A673 (cell line): ENCODE measurements at places on chromosomes 2 and 18. TPM values are rescaled to one million over a fixed set of nuclear protein-coding genes. Genes with fewer than 3 reads are reported as not detected.

Gene PCARE
- not detected in 2 replicates for total RNA-seq

Gene MTIF2
- 45.0 and 52.3 TPM in 2 replicates for total RNA-seq

Gene SKA1
- 37.3 and 41.8 TPM in 2 replicates for total RNA-seq

Gene FOXI3
- total RNA-seq, result 0.11 TPM in 2 replicates

Gene GRB14
- total RNA-seq, result 0.55 and 0.73 TPM in 2 replicates

Gene POTEJ
- not detected in 2 replicates for total RNA-seq

DNA sequence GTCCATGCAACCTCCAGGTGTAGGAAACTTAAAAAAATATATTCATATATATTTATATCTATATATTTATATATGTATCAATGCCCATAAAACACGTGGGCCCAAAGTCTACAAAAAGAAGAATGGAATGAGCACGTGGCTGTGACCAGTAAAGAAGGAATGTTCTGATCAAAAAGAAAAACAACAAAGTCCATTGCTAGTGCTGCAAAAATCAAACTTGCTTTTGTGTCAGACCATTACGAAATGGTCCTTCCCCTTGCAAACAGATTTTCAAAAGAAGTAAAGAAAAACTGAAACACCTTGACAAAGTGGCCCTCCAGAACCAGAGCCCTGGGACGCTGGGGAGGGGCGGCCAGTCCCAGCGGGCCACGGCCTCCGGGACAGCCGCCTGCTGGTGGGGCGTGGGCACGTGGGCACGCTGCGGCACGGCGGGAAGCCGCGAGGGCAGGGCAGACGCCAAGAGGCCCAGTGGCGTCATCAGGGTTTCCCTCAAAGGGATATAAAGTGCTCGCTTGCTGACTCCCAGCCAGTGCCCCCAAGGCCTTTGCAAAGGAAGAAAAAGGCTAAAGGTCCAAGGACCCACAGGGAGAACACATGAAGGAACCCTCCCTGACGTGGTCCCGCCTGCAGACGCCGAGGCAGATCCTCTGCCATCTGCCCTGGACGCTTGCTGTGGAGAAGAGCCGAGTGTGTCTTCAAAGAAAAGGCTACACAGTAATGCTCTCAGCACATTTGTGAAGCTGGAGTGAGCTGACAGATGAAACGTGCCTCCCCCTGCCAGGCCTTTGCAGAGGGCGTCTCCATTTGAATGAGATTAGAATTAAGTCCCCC, 201.8 kb downstream of the TWIST2 start:
- no peaks in the 10 kb centered on the region for H3K27me3 ChIP-seq
- H3K36me3 ChIP-seq, result no peaks in the 10 kb centered on the region
- no peak overlapping the region for H3K27ac ChIP-seq
- H3K4me3 ChIP-seq, result no peak overlapping the region
- DNase-seq, result no peak

DNA sequence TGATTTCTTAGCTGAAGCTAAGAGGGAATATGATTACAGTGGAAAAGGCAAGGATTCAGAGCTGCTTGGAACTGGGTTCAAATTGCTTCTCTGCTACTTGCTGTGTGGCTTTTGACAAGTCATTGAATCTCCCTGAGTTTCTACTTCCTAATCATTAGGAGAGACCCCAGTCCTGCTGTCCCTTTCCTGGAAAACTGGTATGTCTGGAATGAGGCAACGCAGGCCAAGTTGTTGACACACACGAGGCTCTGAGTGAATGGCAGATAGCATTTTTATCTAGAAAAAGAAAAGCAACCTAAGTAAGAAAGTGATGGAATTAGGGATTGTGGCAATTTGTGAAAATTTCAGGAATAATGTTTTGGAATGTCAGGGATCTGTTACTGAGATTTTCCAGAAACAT, 123.6 kb downstream of the LPIN1 start:
- peaks cover 20% of the 10 kb centered on the region for H3K4me1 ChIP-seq
- no peak overlapping the region for H3K4me3 ChIP-seq
- no peaks in the 10 kb centered on the region for H3K27me3 ChIP-seq
- H3K27ac ChIP-seq, result no peak overlapping the region
- DNase-seq, result no peak

DNA sequence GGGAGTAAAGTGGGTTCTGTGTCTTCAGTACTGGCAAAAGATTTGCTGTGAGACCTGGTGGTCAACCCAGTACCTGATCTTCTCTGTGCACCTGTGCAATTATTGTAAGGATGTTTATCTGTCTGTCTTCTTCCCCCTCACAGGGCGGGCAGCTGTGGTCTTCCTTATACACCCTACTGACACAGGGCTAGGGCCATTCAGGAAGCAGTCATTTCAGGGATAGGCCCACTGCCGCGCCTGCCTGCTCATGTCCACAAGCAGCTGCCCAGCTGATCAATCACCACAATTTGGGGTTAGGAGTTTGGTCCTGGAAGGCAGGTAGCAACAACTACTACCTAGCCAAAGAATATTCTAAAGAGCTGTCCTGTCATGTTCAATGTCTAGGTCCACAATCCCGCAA, 1.2 kb upstream of the CNNM4 start:
- no peaks in the 10 kb centered on the region for H3K27me3 ChIP-seq
- no peak for DNase-seq
- H3K4me3 ChIP-seq, result no peak overlapping the region
- no peaks in the 10 kb centered on the region for H3K36me3 ChIP-seq
- H3K27ac ChIP-seq, result no peak overlapping the region

GRCh38 chr2:97741251-97741650, 27.9 kb downstream of the ZAP70 start:
- no peak for DNase-seq
- H3K36me3 ChIP-seq, result no peaks in the 10 kb centered on the region
- H3K27me3 ChIP-seq, result no peaks in the 10 kb centered on the region
- H3K4me1 ChIP-seq, result no peaks in the 10 kb centered on the region

DNA sequence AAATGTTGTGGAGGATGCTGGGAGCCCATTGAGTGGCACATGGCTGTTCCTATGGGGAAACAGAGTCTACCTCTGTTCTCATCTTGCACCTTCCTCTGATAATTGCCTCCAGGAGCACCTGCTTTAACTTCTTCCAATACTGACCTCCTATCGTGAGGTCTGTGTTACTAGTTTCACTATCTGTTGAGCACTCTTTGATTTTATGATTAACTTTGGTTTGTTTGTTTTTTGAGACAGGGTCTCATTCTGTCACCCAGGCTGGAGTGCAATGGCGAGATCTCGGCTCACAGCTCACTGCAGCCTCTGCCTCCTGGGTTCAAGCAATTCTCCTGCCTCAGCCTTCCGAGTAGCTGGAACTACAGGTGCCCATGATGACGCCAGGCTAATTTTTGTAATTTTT, 12.1 kb upstream of the RFX8 start:
- H3K4me1 ChIP-seq, result no peaks in the 10 kb centered on the region
- DNase-seq, result no peak
- H3K4me3 ChIP-seq, result no peak overlapping the region
- no peaks in the 10 kb centered on the region for H3K27me3 ChIP-seq
- no peaks in the 10 kb centered on the region for H3K36me3 ChIP-seq
- no peak overlapping the region for H3K27ac ChIP-seq

DNA sequence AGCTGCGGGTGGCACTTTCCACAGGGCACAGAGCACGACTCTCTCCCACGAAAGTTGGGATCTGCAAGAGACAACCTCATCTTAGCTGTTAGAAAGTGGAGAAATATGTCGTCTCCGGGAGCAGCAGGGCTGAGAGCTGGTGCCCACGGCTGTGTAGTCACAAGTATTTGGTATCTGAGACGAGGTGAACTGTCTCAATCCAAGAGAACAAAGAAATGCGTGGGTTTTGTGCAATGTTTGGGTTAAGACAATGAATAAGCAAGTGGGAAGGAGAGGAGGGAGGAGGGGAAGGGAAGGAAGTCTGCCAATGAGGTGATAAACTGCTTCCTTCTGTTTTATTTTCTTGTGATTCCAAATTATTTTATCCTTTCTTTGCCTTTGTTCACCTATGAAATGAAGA, 18.0 kb downstream of the DYTN start:
- H3K36me3 ChIP-seq, result no peaks in the 10 kb centered on the region

GRCh38 chr2:34204560-34204959, 605.5 kb upstream of the FAM98A start:
- no peaks in the 10 kb centered on the region for H3K4me1 ChIP-seq
- no peaks in the 10 kb centered on the region for H3K27me3 ChIP-seq
- DNase-seq, result no peak
- H3K27ac ChIP-seq, result no peak overlapping the region
- no peak overlapping the region for H3K4me3 ChIP-seq

DNA sequence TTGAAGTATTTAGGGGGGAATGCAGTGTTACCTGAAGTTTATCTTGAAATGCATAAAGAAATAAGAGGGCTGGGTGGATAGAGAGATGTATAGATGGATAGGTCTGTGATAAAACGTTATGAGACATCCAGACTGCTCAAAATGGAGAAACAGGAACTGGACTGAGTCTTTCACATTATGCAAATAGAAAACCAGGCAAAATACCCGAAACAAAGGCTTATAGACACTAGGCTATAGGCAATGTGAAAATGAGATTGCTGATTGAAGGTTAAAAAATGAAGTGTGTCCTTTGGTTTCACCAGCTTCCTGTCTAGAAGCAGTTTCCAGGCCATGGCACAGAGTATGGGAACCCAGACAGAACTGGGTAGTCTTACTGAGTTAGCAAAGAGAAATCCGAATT, 24.9 kb upstream of the SLC3A1 start:
- DNase-seq, result no peak
- H3K4me3 ChIP-seq, result no peak overlapping the region
- H3K4me1 ChIP-seq, result peaks cover 7% of the 10 kb centered on the region
- H3K27ac ChIP-seq, result no peak overlapping the region

DNA sequence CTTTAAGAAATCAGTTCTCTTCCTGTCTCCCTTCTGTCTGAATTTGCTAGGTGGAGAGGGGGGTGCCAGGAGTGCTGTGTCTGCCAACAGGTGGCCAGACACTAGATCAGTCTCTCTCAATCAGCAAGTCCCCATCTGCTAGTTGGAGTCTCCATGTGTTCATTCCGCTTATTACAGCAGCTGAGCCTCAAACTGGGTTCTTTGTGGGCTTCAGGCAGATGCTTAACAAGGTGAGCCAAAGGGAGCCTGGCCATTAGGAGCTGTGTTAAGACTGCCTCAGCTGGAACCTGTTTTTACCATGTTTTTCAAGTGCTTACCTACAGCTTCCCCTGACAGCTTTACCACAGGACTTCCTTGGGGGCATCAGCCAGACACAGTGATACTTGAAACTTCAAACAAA, 401.9 kb downstream of the LRP1B start:
- no peaks in the 10 kb centered on the region for H3K4me1 ChIP-seq
- H3K27ac ChIP-seq, result no peak overlapping the region
- no peak for DNase-seq

GRCh38 chr2:84989927-84990326, 19.0 kb downstream of the KCMF1 start:
- H3K4me3 ChIP-seq, result no peak overlapping the region
- no peaks in the 10 kb centered on the region for H3K36me3 ChIP-seq
- no peaks in the 10 kb centered on the region for H3K27me3 ChIP-seq
- H3K4me1 ChIP-seq, result no peaks in the 10 kb centered on the region
- H3K27ac ChIP-seq, result no peak overlapping the region

DNA sequence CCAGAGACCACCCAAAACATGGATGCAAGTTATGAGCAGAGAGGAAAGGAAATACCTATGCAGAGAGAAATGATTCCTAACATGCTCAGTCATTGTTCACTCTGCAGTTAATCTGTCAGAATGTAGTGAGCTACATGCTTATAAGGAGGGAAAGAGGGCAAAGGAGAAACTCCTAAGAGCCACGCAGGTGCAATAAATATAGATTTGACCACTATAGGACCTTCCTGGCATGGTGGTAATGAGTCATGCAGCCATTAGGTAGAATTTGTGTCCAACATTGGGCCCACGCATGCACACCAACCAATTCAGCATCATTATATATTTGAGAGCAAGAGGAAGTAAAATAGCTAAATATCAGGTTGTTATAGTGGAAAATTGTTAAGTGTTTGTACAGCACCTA, 699.9 kb downstream of the DSC3 start:
- H3K36me3 ChIP-seq, result no peaks in the 10 kb centered on the region
- H3K4me3 ChIP-seq, result no peak overlapping the region
- H3K27ac ChIP-seq, result no peak overlapping the region
- DNase-seq, result no peak
- no peaks in the 10 kb centered on the region for H3K27me3 ChIP-seq

DNA sequence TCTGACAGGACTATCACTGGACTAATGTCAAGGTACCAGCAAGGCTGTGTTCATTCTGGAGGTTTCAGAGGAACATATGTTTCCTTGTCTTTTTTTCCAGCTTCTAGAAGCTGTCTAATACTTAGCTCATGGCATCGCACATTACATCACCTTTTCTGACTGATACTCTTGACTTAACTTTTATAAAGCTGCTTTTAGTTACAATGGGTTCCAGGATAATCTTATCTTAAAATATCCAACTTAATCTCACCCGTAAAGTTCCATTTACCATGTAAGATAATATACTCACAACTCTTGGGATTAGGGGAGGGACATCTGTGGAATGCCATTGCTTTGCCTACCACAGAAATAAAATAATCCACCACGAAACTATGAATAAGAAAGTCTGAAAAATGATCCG, 394.2 kb downstream of the CDH19 start:
- H3K27ac ChIP-seq, result no peak overlapping the region
- DNase-seq, result no peak
- H3K4me1 ChIP-seq, result no peaks in the 10 kb centered on the region
- no peaks in the 10 kb centered on the region for H3K27me3 ChIP-seq
- H3K36me3 ChIP-seq, result no peaks in the 10 kb centered on the region
- no peak overlapping the region for H3K4me3 ChIP-seq

- H3K4me1 ChIP-seq, result no peaks in the 10 kb centered on the region
- no peak overlapping the region for H3K27ac ChIP-seq
- no peak for DNase-seq
- H3K27me3 ChIP-seq, result peaks cover 25% of the 10 kb centered on the region
Observed at GRCh38 chr2:102295566-102295965, 15.8 kb upstream of the IL1RL1 start.

GRCh38 chr2:40181855-40182254, 270.0 kb downstream of the SLC8A1 start:
- no peaks in the 10 kb centered on the region for H3K36me3 ChIP-seq
- peaks cover 50% of the 10 kb centered on the region for H3K27me3 ChIP-seq
- H3K27ac ChIP-seq, result no peak overlapping the region
- no peaks in the 10 kb centered on the region for H3K4me1 ChIP-seq

DNA sequence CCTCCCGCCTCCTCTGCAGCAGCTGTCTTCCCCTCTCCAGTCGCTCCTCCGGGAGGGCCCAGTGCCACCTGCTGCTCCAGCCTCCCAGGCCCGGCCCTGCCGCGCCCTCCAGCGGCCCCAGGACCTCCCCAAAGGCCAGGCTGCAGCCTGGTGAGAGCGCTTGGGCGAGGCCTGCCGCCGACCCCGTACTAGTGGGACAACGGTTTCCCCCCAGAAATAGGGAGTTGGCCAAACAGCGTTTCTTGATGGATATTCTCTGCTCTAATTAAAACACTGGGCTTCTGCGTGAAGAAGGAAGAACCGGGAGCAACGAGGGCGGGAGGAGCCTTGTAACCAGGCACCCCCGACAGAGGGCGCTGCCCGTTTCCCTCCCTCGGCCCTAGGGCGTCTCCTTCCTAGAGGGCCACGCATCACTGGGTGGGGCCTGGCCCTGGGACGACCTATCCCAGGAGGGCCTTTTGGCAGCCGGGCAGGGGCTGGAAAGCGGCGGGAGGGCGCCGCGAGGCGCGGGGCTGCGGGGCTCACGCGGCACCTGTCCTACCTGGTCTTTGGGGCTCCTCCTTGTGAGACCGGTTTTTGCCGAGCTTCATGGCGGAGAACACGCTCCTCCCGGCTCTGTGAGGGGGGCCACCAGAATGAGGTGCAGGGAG, 25.4 kb upstream of the OTOF start:
- H3K4me1 ChIP-seq, result no peaks in the 10 kb centered on the region
- H3K4me3 ChIP-seq, result peak overlapping the region; percentile 47
- DNase-seq, result peak; percentile 86
- H3K27me3 ChIP-seq, result no peaks in the 10 kb centered on the region
- H3K27ac ChIP-seq, result no peak overlapping the region
